Cerebellar nuclear complex (tissue), 1 donor: ENCODE measurements at places on chromosomes 13 and 19.

DNA sequence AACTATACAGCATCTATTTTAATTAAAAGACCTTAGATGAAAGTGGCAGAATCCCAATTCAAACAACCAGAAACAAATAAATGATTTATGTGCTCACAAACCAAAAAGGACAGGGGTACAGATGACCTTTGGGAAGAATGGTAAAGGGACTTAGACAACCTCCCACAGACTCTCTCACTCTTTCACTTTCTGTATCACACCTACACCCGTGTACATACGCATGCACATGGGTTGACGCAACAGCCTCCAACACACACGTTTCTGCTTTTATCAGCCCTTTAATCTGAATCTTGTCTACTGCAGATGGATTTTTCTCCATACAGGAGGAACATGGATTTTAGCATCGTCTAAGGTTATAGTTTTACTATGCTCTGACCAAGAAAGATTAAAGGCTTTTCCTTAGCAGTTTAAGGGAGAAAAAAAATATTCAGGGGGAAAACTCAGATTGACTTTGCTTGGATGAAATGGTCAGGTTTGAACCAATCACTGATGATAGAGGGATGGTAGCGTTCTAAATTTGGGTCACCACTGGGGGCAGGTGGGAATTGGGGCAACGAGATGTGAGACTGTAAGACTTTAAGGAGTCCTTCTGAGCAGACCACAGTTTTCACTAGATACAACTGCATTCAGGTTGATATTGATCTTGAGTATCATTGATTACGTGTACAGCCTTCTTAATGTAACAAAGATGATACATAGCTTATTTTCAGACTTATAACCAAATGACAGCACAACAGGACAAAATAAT is 166.1 kb downstream of the ITGBL1 start:
- DNase-seq, result no peak

GRCh38 chr13:33543631-33544265 is 258.2 kb upstream of the STARD13 start:
- DNase-seq, result no peak

- DNase-seq, result no peak
These were observed 19.4 kb upstream of the CRTC1 start for GRCh38 chr19:18663940-18664530.

GRCh38 chr13:107650081-107650701 is 565.1 kb downstream of the LIG4 start:
- no peak for DNase-seq

DNA sequence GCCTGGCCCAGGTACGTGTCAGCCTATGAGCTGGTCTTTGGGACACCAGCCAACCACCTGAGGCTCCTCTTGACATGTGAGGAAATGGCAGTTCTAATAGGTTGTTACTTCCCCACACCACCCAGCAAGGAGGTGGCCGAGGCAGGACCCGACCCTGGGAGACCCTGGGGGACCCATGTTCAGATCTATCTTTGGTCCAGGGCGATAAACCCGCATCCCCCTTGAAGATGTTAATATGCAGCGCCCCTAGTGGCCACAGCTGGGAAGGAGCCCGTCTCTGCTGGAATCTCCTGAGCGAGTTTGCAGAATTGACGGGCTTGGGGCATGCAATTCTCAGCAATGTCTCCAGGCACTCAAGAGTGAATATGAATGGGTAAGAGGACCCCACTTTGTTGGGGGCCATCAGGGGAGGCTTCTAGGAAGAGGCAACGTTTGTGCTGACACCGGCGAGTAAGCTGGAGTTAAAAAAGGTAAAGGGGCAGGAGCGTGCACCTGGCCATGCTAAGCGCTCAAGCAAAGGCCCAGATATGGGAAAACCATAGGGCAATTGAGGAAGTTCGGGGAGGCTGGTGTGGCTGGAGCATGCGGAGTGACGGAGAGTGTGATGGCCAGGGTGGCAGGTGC is 1.5 kb upstream of the MYO1F start:
- no peak for DNase-seq

GRCh38 chr13:77810878-77811277 is 107.8 kb downstream of the EDNRB start:
- no peak for DNase-seq

- no peak for DNase-seq
These were observed 14.5 kb downstream of the ZNF426 start for GRCh38 chr19:9523885-9524474.

- no peak for DNase-seq
These were observed 14.8 kb downstream of the FPR3 start for GRCh38 chr19:51809787-51810186.

DNA sequence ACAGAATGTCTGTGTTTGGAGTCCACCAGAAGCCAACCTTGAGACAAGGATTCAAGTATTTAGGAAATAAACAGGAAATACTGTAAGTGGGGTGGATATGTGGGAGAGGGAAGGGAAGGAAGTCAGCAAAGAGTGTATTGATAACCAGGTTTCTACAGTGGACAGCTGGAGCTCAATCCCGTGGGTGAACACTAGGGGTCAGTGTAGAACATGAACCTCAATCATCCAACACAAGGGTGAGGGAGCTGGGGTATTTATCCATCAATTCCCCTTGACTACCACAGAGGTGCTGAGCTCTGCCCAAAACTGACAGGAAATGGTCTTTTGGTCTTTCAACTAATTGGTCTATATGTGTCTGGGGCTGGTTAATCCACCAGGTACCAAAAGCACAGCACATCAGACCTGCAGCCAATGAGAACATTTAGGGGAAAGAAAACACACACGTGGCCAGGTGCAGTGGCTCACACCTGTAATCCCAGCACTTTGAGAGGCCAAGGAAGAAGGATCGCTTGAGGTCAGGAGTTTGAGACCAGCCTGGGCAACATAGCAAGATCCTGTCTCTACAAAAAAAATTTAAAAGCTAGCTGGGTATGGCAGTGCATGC is 5.6 kb upstream of the SYDE1 start:
- DNase-seq, result no peak

DNA sequence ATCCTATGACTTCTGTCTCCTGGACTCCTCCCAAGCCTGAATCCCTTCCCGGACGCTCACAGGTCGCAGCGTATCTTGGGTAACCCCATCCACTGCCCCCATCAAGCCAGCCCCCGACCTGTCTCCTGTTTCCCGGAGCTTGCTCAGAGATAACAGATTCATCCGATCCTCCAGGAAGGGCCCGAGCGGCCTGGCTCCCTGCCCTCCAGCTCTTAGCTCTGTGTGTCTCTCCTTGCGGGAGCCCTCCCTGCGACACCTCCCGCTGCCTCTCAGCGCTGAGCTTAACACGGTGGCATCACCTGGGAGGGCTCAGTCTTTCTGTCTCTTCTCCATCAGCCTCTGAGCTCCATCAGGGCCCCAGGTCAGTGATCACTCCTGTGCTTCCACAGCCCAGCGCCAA is 4.3 kb upstream of the TMEM255B start:
- no peak for DNase-seq

GRCh38 chr13:45004096-45004495 is 14.8 kb downstream of the GPALPP1 start:
- DNase-seq, result no peak

DNA sequence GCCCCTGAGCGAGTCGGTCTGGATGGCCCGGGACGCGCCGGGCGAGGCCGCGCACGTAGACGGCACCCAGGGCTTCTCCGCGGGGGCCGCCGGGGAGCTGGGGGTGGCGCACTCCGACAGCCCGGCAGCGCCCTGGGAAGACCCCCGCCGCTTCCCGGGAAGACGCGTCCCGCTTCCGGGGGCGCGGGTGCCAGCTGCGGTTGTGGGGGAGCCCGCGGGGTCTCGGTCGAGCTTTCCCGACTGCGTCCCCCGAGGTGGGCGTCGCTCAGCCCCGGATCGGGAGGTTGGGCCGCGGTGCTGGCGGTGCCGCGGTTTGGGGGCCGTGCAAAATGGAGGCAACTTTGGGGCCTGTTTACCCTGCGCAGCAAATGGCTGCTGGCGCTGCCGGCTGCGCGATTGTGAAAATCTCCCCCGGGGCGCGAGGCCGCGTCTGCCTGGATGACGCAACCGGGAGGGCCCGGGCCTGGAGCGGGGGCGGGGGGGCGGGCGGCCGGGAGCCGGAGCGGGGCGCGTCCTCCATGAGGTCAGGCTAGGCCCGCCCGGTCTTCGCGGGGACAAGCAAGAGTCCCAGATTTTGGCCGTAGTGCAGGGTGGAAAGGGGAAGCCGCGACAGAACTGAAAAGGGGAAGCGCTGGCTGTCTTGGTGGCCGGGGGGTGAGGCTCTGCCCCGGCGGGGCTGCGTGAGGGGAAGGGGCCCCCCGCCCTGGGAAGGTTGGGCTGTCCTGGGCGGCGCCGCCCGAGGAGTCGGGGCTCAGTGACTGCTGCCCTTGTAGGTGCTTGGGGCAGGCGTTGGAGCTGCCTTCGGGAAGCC is 11.3 kb downstream of the PEAK3 start:
- DNase-seq, result no peak

GRCh38 chr19:1244693-1245451 is 3.3 kb downstream of the ATP5F1D start:
- DNase-seq, result no peak

GRCh38 chr19:55115446-55116065 is 1.9 kb downstream of the PPP1R12C start:
- no peak for DNase-seq

- DNase-seq, result no peak
These were observed 14.6 kb downstream of the RAB3D start for GRCh38 chr19:11324748-11325389.

GRCh38 chr13:38417241-38417640 is 67.6 kb downstream of the UFM1 start:
- no peak for DNase-seq

- peak; percentile 85 for DNase-seq
These were observed 9.0 kb upstream of the MEIS3 start for GRCh38 chr19:47428177-47428894.
